ENCODE measurements at places on chromosomes 11 and 22.

DNA sequence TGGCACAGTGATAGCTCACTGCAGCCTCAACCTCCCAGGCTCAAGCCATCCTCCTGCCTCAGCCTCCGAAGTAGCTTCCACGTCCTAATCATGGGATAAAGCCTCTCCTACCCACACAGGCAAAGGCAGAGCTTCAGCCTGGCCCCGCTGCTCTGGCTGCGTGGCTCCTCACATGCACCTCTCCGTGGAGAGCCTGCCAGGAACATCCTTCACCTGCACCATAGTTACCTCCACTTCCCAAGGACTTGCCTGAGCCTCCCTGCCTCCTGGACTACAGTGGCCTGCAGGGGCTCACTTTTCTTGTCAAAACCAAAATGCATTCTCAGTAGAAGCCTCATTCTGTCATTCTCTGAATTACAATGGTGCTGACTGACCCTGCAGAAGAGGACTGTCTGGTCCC lies 6.5 kb downstream of the C11orf16 start:
- DNase-seq = no peak

- DNase-seq = no peak
Measured at GRCh38 chr11:36193721-36194120, 95.5 kb downstream of the COMMD9 start.

- no peak for DNase-seq
Measured at GRCh38 chr11:121341609-121342008, 49.0 kb downstream of the SC5D start.

DNA sequence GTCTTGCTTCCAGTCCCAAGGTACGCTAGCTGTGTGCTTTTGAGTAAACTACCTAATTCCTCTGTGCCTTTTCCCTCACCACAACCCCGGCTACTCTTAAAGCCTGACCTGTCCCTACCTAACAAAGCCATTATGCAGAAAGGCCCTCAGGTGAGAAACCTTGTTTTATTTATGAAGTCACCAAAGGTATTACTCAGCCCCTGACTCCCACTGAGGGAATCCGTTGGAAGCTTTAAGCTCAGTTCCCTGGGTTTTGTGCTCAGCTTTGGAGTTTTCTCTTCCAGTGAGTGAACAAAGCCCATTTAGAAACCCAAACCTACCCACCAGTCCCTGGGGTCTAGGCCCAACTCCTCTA lies 90.9 kb downstream of the APIP start:
- no peak for DNase-seq

GRCh38 chr22:37368058-37368457 lies 59.2 kb downstream of the ELFN2 start:
- no peak for DNase-seq

GRCh38 chr11:133966921-133967598 lies 10.3 kb upstream of the IGSF9B start:
- DNase-seq = no peak

GRCh38 chr11:37465221-37465620 lies 867.2 kb upstream of the RAG2 start:
- no peak for DNase-seq

DNA sequence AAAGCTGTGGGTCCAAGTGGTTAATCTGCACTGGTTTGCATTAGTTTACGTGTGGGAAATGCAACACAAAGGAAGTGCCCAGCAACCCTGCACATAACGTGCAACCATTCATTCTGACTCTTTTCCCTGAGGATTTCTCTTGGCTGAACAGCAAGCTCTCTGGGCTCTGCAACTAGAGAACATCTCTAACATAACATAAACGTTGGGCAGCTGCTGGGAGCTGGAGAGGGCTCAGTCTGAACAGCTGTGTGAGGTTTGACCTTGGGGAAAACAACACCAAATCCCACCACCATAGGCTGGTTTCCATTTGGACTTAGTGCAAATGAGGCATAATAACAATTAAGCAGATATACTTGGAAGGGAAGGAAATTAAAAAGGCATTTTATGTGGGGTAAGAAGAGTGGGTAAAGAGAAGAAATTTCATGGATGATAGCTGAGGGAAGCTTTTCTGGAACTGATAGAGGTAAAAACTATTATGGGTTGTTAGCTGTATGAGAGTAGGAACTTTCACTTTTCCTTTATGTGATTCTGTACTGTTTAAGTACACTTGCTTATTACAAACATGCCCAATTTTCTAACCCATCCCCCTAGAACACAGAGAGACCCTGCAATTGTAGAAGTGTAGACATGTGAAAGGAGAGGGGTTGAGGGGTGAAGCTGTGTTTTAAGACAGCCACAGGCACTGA lies 76.2 kb downstream of the SNX19 start:
- DNase-seq = no peak

DNA sequence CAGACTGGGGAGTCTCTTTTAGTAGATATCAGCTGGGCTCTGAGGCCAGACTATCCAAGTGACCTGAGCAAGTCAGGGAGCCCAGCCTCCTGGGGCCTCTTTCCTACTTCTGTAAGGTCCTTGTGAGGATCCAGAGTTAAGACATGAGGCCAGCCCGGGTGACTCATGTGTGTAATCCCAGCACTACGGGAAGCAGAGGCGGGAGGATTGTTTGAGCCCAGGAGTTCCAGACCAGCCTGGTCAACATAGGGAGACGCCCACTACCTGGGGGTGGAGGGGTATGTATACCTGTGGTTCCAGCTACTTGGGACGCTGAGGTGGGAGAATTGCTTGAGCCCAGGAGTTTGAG lies 36.9 kb upstream of the POLA2 start:
- peak; percentile 47 for DNase-seq

DNA sequence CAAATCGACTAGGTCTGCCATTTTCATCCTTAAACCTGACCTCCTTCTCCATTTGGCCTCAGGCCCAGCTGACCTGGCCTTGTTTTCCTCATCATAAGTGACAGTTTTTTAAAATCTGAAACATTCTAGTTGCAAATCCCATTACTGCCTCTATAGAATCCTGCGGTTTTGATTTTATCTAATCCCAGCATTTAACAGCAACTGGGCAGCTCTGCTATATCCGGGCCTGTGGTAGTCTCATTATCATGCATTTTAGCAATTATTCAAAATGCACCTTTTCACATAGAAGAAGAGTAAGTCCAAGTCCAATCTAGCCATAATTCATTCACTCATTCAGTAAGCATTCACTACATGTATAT lies 28.6 kb upstream of the BIRC3 start:
- DNase-seq = no peak

GRCh38 chr22:43731988-43732387 lies 80.1 kb downstream of the EFCAB6 start:
- no peak for DNase-seq

GRCh38 chr22:48449466-48450187 lies 1378.0 kb downstream of the BRD1 start:
- DNase-seq = no peak

GRCh38 chr11:62033191-62034035 lies 66.0 kb upstream of the FTH1 start:
- DNase-seq = no peak

DNA sequence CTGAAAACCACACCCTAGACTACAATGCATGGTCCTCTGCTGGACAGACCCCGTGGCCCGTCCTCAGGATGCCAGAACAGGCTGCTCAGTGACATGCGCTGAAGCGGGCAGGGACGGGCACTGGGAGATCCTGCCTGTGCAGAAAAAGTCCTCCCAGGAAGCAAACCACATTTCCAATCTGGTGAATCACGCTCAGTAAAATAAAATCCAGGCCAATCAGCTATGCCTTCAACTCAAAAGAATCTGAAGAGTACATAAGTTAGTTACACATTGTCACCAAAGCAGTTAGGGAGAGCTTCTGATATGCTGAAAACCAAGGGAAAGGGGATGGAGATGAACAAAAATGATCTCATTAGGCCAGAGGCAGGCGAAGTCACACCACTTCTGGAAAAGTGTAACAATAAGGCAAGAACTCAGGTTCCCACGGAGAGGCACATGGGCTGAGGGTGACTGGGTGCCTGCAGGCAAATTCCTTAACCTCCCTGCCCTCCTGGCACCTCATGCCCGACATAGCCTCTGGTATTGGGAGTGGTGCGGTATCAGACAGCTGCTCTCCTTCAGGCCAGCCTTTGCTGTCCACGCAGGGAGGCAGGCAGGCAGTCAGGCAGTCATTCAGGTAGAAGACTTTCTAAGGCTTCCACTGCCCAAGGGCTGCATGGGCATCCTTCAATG lies 66.4 kb downstream of the APOL5 start:
- no peak for DNase-seq

- DNase-seq = peak; percentile 44
Measured at GRCh38 chr11:86069408-86070101, 671 bp upstream of the PICALM start.

DNA sequence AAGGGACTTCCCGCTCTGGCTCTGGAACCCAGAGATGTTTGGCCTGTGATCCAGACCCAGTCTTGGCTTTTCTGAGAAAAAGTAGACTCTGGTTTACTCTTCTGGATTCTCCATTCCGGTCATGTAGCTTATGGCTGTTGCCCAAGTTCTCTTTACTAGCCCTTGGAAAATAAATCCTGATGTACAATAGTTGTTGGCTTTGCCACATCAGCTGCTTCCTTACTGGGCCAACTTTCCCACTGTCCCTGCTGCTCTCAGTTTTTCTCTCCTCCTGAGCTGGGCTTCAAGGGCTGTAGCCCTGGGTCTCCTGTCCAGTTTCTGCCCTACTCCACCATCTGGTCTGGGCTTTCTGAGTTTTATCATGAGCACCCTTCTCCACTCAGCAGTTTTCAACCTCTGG lies 12.5 kb downstream of the PATZ1 start:
- DNase-seq = no peak

GRCh38 chr22:40509401-40510134 lies 127.0 kb downstream of the MRTFA start:
- DNase-seq = no peak

- no peak for DNase-seq
Measured at GRCh38 chr11:95697614-95698408, 91.8 kb downstream of the FAM76B start.

GRCh38 chr11:117885777-117886176 lies 9.3 kb upstream of the FXYD6 start:
- no peak for DNase-seq

DNA sequence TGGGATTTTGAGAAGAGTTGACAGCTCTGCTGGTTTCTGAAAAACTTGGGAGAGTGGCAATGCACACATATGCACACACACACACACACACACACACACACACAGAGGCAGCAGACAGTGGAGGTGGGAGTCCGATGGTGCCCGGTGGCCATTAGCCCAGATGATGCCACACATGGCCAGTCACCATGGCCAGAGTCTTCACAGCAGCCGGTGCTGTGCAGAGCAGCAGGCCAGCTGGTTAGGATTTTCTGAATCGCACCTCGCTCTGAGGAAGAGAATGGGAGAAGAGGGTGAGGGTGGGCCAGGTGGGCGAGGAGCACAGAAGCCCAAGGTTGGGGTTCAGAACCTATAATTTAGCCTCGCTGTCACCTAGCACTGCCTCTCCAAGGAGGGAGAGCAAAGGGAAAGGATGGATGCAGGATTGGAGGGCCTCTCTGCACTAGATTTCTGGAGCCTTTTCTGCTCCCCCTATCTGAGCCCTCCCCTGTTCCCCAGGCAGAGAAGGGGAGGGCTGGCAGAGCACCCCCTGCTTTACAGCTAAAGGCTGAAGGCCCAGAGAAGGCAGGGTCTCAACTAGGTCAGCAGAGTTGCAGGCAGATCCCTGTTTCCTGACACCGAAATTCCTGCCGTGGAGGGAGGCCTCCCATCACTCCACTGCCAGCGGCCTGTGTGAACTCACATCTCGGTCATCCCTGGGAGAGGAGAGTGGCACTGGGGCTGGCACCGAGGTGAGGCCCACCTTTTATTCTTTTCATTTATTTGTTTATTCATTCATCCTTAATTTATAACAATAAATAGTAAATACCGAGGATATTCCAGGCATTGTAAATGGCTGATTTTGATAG lies 25.8 kb upstream of the FXYD6 start:
- no peak for DNase-seq

GRCh38 chr11:113542420-113542819 lies 67.2 kb upstream of the DRD2 start:
- DNase-seq = no peak

GRCh38 chr22:22928666-22929380 lies 41.2 kb downstream of the IGLL5 start:
- DNase-seq = no peak

- no peak for DNase-seq
Measured at GRCh38 chr11:88656283-88656682, 318.7 kb upstream of the CTSC start.

DNA sequence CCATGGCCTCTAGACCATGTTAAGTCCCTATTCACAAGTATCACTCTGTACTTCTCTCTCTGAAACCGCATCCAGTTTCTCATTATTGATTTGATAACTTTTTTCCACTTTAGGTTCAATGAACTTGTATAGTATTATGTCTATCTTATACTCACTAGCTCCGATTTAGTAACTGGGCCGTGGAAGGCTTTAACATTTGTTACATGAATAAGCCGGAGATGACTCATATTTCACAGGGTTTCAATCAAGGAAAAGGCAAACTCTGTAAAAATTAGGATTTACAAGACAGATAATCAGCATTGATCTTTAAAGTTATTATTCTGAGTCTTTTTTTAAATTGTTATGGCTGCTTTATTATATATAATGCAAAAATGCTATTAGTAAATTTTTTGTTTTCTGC lies 662.2 kb upstream of the CNTN5 start:
- no peak for DNase-seq

DNA sequence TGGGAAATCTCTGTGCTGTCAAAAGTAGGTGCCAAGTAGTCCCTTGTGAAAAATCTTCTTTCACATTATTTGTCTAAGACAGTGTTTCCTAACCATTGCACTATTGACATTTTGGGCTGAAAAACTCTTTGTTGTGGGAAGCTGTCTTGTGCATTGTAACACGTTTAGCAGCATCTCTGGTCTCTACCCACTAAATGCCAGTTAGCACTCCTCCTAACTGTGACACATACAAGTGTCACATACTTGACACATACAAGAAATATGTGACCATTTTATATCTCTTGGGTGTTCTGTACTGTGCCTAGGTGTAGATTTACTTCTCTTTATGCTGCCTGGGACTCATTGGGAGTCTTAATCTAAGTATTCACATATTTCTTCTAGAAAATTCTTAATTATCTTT lies 57.8 kb downstream of the NXPE1 start:
- no peak for DNase-seq

DNA sequence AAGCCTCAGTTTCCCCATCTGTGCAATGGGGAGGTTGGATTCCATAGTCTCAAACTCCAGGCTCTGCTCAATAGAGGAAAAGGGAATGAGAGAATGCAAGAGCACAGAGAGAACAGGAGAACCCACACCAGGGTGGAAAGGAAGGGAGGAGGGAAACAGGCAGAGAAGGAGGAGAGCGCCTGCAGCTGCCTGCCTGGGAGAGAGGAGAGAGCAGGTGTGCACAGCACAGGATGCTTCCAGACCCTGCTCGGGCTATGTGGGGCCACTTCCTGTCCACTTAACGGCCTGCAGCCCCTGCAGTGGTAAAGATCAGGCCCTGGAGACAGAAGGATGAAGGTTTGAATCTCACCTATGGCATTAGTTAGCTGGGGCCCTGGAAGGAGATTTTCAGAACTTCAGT lies 12.3 kb downstream of the LRRC32 start:
- DNase-seq = no peak

GRCh38 chr11:42249956-42250355 lies 790.5 kb upstream of the LRRC4C start:
- DNase-seq = no peak

DNA sequence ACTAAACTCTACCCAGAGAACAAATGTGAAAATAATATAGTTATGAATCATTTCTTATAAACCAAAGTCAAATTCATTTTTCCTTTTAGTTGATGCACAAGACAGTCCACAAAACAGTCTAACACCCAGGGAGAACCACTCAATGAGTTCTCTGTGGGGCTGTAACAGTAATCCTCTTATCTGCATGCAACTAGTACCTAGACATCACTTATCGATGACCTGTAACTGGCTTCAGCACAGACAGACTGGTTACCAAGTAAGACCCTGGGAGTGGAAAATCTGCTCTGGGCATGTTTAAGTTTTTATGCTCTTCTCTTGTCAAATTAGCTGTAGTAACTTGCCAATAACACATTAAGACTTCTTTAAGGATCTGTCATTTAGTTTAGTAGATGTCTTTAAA lies 46.6 kb downstream of the PITPNB start:
- DNase-seq = no peak
